ENCODE measurements at places on chromosomes 1 and 21.

- DNase-seq = peak; percentile 50
These were observed 862 bp upstream of the DIPK1A start for GRCh38 chr1:92961896-92962752.

DNA sequence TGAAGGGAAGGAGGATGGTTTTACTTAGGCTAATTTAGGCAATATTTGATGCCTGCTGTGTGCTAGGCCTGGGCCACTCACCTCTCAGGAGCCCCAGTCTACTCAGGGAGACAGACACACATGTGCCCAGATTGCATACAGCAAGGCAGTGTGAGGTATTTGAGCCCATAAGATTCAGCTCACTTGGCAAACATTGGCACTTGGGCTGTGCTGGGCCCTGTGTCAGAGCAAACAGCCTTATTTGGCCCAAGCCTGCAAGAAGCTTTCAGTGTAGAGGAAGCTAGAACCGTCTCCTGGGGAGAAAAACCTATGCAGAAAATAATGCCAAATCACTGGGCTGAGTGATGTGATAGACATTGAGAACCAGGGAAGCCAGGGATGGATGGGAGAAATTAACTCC, 3.9 kb upstream of the SYNC start:
- DNase-seq = no peak

GRCh38 chr1:206448471-206448870, 21.8 kb upstream of the IKBKE start:
- DNase-seq = no peak

GRCh38 chr1:159040893-159041724, 31.4 kb downstream of the IFI16 start:
- DNase-seq = no peak

GRCh38 chr1:163574119-163574518, 252.4 kb downstream of the NUF2 start:
- no peak for DNase-seq

DNA sequence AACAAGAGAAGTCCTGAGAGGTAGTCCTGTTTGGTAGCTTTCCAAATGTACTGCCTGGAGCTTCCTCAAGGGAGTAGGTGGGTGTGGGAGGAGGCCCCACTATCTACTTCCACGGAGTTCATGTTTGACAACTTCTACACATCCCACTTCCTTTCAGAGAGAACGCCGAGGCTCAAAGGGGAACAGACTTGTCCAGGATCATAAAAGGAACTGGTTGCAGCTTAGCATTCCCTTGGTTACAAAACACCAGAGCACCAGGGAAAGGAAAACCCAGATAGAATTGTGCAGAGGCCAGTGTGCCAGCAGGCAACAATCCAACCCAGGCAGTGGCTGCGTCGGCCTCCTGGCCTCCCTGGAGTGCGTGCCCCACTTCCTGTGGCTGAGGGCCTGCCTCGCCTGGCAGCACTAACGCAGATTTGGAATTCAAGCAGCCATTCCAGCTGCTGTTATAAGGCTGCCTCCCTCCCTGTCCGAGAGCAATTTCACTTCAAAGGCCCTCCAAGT, 4.2 kb upstream of the RAP1GAP start:
- peak; percentile 42 for DNase-seq

DNA sequence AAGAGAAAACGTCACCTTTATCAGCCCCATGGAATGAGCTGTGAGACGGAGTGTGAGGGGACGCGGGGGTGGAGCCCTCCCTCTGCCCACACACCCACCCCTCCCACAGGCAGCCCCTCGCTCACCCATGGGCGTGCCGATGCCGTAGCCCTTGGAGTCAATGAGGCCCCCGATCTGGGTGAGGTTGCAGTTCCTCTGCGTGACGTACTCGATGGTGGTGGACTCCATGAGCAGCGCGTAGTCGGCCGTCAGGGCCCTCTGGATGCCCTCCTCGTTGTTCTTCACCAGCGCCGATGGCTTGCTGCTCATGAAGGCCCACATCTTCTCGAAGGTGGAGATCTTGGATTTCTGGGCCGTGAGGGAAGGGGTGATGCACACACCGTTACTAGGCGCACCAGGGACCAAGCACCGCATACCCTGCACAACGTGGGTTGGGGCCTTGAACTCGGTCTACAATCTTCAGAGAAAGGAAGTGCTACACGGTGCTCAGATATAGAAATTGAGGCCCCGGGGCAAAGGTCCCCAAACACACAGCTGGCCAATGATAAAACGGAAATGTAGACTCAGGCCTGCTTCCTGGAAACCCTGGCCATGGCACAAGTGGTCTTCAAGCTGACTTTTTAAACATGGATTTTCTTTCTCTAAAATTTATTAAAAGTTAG, 228.2 kb downstream of the GRIK3 start:
- no peak for DNase-seq

DNA sequence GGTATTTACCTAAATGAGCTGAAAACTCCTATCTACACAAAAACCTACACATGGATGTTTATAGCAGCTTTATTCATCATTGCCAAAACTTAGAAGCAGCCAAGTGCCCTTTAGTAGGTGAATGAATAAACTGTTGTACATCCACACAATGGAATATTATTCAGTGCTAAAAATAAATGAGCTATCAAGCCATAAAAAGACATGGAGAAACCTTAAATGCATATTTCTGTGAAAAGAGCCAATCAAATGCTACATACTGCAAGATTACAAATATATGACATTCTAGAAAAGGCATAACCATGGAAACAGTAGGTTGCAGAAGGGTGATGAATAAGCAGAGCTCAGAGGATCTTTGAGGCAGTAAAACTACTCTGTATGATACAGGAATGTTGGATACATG, 23.3 kb downstream of the ABCB10 start:
- no peak for DNase-seq

DNA sequence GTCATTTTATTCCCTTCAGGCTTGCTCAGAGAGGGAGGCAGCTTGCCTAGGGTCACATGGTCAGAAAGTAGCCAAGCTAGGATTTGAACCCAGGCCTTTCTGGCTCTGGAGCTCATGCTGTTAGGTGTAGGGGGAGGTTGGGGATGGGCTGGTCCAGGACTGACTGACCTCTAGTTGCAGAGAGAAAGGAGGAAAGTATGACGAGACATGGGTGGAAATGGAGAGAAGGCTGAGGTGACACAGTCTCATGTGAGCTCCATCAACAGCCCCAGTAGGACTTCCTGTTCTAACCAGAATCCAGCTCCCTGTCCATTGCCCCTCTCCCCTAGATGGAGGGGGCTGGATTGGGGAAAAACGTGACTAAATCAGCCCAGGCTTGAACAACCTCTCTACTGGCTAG, 15.5 kb upstream of the SYNC start:
- DNase-seq = no peak

- no peak for DNase-seq
These were observed 997 bp downstream of the PRKACB start for GRCh38 chr1:84145068-84145467.

- DNase-seq = no peak
These were observed 365.0 kb downstream of the LTN1 start for GRCh38 chr21:28627691-28628090.

DNA sequence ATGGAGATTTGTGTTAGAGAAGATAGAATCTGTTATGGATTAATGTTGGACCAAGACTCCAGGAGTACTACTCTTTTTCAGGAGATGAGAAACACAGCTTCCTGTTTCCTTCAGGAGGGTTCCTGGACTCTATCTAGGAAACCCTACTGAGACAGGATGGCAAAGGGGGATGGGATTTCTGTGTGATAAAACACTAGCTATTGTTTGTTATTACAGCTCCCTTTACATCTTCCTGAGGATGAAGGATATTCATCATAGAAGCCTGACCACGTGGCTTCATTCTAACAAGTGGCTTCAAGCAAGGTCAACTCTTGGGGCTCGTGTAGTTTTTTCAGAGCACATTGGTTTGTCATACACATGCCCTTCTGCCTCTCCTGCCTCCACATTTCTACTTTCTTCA, 33.3 kb downstream of the RGL1 start:
- DNase-seq = no peak

GRCh38 chr1:67307251-67308060, at the start of gene IL12RB2:
Gene IL12RB2, plus strand, starts transcription at chr1:67307873. Its CDS starts 12,496 bp downstream, at chr1:67320369.
- DNase-seq = no peak

DNA sequence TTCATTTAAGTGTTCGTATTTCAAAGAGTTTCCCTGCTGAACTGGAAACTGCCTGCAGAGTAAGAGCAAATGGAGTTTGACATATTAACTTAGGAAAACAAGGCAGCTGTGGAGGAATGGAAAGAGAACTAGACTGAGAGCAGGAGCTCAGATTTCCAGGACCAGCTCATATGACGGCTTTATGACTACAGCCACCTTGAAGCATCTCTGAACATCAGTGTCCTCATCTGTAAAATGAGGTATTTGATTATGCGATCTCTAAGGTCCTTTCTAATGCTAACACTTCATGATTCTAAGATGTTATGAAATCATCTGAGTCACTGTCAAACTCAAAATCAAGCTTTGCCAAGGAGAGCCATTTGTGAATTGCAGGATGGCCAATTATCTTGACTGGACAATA, 112.3 kb downstream of the PRRX1 start:
- DNase-seq = no peak

DNA sequence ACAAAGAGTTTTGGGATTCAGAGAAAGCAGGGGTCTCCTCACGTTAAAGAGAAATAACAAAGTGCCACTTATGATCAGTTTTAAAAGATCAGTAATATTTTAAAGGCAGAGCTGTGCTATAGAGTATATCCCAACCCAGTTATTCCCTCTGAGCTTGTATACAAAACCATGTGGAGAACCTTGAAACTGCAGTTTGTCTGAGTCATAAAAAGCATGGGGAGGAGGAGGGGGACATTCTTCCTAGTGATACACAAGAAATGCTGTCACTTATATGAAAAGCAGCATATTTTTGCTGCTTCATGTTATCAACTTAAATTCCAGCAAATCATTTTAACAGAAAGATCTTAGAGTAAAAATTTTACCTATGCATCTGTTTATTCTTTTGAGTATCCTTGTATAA, 244.5 kb downstream of the GPR52 start:
- peak; percentile 9 for DNase-seq

Measured in fibroblast of skin of left quadriceps (primary cell).